NCI-H2171 (cell line): ENCODE measurements at places on chromosomes 6 and 20.

DNA sequence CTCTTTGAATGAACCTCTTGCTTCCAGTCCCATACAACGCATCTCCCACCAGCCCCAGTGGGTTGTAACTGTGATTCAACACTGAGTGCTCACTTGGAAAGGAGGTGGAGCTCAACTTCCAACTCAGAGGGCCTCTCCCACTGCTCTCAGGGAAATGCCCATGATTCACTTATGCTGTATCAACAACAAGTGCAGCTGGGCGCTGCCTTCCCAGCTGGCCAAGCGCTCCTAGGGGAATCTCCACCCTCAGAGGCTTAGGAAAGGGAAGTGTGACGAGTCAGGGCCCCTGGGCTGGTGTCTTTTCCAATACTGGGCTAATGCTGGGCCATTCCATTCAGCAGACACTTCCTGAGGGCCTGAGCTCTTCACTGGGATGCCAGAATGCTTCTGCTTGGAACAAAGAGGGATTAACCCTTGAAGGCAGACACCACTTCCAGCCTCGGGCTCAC lies 8.1 kb upstream of the OCSTAMP start:
- DNase-seq = peak; percentile 47

DNA sequence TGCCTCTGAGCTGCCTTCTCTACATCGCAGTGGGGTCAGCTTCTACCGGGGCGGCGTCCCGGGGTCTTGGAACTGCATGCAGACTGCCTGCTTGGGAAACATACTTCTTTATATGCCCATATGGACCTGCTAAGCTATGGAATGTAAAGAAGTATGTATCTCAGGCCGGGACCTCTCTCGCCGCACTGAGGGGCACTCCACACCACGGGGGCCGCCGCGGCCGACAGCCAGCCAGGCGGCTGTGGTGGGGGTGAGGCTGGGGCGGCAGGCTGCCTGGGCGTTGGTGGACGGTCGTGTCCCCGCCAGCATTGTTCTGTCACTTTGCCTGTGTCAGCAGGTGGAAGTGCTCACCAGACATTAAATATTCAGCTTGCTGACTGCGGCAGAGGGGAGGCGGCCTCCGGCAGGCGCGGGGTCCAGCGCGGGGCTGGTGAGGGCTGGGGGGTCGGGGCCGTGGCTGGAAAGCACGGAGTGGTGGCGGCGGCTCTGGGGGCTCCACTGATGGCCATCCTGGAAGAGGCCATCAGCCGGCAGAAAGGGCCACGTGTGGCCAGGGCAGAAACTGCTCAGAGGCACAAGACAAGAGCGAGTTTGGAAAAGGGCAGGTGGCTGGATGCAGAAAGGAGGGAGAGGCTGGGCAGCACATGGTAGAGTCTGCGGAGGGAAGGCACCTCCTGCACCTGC lies 78.6 kb upstream of the GATA5 start:
- no peak for DNase-seq

- DNase-seq = no peak
Measured at GRCh38 chr6:44660561-44661220, 273.2 kb downstream of the CDC5L start.

- no peak for DNase-seq
Measured at GRCh38 chr20:64067733-64068307, 4.8 kb downstream of the TCEA2 start.

- DNase-seq = no peak
Measured at GRCh38 chr6:11323666-11324452, 91.4 kb upstream of the NEDD9 start.

GRCh38 chr20:13515796-13516558 lies 122.8 kb downstream of the TASP1 start:
- no peak for DNase-seq

GRCh38 chr6:147080225-147080624 lies 124.0 kb upstream of the STXBP5 start:
- DNase-seq = no peak

GRCh38 chr20:10487142-10488136 lies 52.3 kb downstream of the SLX4IP start:
- no peak for DNase-seq

GRCh38 chr20:35013421-35014411 lies 58.0 kb downstream of the MYH7B start:
- DNase-seq = no peak

DNA sequence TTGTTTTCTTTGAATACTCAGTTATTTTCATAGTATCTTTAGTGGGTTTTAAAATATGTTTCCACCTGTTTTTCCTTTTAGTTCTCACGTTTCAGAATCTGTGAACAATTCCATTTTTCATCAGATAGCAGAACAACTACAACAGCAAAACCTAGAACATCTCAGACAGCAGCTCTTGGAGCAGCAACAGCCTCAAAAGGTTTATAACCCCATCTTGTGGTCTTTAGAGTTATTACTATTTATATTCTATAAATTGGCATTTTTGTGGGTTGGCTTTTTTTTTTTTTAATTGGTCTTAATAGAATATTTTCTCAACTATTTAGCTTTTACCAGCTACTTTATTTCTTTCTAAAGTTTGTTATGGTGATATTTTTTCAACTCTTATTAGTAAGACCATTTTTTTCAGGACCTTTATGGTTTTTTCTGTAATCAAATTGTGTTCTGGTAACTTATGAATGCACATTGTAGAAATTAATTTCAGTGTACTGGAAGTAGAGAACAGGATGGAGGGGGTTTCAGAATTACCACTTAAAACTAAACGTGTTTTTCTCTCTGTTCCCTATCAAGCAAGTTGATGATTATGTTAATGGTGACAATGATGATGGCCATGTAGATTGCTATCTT lies 72.2 kb downstream of the SCAF8 start:
- peak; percentile 11 for DNase-seq

- no peak for DNase-seq
Measured at GRCh38 chr20:10314198-10314597, 95.6 kb downstream of the SNAP25 start.

DNA sequence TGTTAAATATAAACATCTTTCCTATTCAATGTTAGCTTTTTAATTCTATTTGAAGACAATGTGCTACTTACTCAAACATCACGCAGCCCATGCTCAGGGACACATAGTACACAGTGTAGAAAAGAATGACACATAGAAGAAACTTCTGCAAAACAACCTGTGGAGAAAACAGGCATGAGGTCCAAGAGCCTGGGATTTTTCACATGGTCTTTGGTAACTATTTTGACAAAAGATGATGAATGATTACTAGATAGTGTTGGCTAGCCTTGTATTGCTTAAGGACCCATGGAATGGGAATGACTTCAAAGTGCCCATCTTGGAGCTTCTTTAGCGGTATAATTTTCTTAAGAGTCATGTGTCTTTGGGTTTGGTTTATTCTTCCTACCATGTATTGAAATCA lies 15.4 kb downstream of the TMEM244 start:
- no peak for DNase-seq

GRCh38 chr6:166545156-166546034 lies 41.1 kb downstream of the RAMACL start:
- DNase-seq = no peak

- no peak for DNase-seq
Measured at GRCh38 chr6:2471472-2471871, 226.1 kb upstream of the GMDS start.

GRCh38 chr6:14985366-14985765 lies 260.5 kb upstream of the JARID2 start:
- DNase-seq = peak; percentile 89

DNA sequence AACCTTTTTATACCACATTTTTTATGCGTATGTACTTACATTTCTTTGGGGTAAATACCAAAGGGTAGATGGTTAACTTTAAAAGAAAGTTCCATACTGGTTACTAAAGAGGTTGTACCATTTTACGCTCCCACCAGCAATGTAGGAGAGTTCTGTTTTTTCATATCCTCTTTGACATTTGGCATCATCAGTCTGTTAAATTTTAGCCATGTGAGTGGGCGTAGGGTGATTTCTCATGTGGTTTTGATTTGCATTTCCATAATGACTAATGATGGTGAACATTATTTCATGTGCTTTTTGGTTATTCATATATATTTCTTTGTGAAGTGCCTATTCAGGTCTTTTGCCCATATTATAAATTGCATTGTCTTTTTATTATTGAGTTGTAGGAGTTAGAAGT lies 194.2 kb downstream of the PRL start:
- no peak for DNase-seq

DNA sequence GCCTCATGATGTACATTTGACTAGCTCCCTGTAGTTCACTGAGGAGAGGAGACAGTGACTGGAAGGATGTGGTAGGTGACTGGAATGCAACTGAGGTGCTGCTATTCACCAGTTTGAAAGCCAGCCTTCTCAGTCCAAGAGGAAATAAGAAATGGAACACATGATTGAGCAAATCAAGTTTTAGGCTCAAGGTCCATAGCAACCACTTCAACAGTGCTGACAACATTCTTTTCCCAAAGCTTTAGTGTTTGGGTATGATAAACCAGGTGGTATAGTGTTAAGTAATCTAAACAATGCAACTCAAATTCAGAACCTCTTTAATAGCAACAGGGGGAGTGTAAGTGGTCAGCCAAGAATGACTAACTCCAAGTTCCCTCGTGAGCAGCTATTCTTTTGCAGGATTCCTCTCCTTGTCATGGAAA lies 9.2 kb downstream of the ZHX3 start:
- DNase-seq = no peak

DNA sequence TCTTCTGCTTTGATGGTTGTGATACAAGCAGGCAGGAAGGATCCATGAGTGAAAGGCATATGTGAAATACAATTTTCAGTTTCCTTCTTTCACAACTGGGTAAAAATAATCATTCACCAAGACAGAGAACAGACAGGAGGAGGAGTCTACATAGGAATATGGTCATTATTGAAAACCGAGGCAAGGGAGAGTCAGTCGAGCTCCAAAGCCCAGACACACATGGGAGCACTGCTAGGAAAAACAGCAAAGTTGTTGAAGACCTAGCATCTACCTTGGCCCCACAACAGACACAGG lies 260.6 kb downstream of the ERMARD start:
- no peak for DNase-seq

DNA sequence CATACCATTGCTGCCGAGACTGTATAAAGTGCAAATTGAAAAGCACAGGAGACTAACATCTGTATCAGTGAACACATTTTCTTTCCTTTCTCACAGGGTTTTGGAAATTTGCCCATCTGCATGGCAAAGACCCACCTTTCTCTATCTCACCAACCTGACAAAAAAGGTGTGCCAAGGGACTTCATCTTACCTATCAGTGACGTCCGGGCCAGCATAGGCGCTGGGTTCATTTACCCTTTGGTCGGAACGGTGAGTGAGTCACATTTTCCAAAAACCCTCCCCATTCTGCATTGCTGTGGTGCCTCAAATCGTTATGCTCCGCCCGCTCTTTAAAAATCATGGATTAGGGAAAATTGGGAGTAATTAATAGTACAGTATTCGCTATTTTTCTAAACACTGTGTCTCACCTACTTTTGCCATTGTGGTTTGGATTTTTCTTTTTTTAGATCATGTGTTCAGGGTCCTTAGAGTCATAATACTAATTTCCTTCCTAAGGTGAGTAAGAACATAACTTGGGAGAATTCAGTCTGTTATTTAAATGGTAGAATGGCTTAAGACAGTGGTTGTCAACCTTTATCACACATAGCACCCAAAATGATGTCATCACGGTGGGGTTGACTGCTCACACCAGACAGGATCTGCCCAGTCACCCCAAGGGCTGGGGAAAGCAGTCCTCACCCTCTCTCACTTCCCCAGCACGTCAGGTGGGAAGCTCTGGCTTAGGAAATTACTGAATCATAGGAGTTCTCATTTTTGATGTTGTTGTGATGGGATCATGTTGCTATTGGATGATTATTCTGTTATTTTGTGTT lies 171.6 kb downstream of the MTHFD1L start:
- DNase-seq = no peak

- DNase-seq = no peak
Measured at GRCh38 chr6:29941016-29941415, 1.3 kb upstream of the HLA-A start.

GRCh38 chr6:157060440-157060952 lies 262.8 kb downstream of the TMEM242 start:
- DNase-seq = no peak

DNA sequence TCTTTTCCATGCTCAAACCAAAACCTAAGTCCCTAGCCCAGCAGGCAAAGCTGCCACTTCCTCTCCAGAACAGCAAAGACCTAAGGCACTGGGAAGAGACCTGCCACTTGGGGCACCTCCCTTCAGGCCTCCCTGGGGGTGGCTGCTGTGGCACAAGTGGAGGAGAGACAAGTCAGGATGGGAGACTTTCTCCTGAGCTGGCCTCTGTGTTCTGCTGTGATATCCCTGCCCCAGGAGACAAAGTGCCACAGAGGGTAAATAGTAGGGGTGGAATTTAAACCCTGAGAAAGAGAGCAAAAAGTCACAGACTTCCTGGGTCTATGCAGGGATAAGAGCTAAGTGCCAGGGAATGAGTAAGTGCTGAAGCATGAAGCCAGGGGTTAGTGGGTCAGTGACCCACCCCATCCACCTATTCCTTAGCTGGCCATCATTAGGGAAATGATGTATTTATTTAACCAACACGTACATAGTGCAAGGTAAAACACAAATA lies 84.2 kb downstream of the MRPL14 start:
- no peak for DNase-seq

- no peak for DNase-seq
Measured at GRCh38 chr20:19073584-19074218, 138.7 kb upstream of the SLC24A3 start.

DNA sequence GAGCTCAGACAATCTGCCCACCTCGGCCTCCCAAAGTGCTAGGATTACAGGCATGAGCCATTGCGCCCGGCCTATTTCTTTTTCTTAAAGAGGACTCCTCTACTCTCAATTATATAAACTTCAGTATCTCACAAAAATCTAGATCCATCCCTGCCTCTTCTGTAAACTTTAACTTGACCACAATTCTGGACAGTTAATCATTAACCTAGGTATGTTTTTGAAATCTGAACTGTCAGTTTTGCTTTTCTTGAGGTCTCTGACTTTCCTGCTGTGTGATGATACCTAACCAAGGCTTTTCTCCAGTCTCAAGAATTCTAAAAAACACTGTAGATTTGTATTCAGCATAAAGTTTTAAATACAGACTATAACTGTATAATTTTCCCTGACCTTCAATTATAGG lies 388.2 kb upstream of the SYNCRIP start:
- no peak for DNase-seq

DNA sequence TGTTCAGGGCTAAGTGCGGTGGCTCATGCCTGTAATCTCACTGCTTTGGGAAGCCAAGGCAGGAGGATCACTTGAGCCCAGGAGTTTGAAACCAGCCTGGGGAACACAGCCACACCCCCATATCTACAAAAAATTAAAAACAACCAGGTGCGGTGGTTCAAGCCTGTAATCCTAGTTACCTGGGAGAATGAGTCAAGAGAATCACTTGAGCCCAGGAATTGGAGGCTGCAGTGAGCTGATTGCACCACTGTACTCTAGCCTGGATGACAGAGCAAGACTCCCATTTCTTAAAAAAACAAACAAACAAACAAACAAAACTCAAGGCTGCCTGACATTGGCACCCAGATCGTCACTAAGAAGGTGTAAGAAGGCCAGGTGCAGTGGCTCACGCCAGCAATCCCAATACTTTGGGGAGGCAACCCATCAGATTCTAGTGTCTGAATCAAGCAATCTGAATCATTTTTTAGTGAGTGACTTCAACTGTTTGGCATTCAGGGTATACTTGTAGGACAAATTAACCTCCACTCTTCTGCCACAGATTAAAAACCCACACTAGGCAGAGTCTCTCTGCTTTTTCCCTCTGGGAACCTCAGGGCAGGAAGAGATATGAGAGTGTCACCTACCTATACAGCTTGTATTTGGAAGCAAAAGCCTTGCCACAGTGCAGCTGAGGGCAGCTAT lies 6.1 kb downstream of the PLAGL2 start:
- DNase-seq = no peak
